Astrocyte of the cerebellum (primary cell): ENCODE measurements at places on chromosomes 3 and 15.

DNA sequence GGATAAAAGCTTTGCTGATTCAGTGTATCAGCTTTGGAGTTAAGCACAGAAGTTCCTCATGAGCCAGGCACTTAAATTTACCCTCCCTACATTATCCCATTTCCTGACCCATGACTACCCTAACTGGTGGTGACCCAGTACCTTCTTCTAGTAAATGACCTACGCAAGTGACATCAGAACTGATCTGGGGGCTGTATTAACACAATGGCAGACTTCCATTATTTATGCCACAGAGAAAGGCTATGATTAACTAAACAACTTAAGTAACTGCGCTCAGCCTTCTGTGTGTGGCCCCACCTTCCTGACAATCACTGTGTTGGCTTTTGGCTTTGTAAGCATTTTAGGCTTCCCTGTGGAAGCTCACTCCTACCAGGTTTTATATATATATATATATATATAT, 1.9 kb downstream of the MB21D2 start:
- DNase-seq, result no peak

GRCh38 chr15:98422130-98422478, 226.2 kb upstream of the IGF1R start:
- no peak for DNase-seq

- DNase-seq, result no peak
Observed at GRCh38 chr15:60259469-60259868, 138.3 kb downstream of the ANXA2 start.

GRCh38 chr15:82158811-82159210, 103.7 kb downstream of the EFL1 start:
- DNase-seq, result no peak

DNA sequence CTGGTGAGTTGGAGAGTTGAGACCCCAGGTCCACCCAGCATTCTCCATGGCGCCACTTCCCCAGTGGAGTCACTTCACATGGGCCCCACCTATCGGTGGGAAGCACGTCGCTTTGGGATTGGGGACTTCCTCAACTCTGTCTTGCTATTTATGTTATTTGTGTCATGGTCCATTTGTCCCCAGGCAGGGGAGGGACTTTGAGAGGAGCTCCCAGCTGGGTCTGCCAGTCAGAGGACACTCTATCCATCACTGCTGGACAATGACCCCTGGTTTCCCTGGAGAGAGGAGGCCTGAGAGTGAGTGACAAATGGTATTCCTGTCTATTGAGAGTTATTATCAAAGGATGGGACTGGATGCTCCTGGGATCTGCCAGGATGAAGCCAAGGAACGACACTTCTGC, 127.6 kb downstream of the RAB11A start:
- DNase-seq, result no peak

DNA sequence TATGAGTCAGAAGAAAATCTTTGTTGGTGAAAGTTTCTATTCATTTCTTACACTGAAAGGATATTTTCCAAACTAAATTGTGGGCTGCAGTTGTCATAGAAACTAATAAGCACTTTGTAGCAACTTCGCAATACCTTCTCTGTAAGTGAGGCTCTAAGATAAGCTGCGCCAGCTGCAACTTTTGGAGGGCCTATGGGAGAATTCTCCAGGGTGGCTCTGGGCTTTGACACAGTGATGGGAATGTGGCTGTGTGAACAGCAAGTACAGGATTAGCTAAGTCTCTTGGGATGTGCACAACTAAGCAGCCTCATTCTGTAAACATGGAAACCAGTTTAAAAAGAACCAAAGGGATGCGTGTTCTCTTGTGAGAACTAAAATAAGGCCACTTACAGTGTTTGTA, 124.6 kb upstream of the SGO1 start:
- no peak for DNase-seq

- no peak for DNase-seq
Observed at GRCh38 chr15:60652870-60653269, 173.9 kb upstream of the ICE2 start.

DNA sequence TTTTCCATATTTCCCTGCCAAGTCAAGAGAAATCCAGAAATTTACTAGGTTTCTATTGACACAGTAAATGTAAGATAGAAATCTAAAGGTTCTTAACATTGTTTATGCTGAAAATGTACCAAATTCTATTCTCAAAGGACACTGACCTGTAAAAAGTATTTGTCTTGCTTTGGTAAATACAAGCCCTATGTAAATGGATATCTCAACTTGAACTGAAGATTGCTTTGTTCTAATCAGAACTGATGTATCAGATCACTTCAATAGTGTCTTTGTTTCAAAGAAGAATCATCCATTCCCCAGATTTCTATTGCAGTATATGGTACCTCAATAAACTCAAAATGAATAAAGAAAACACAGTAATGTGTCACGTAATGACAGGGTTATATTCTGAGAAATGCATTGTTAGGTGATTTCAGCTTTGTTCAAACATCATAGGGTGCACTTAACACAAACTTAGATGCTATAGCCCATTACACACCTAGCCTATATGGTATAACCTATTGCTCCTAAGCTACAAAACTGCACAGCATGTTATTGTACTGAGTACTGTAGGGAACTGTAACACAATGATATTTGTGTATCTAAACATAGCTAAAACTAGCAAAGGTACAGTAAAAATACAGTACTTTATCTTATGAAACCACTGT, 143.5 kb upstream of the NECTIN3 start:
- DNase-seq, result no peak

DNA sequence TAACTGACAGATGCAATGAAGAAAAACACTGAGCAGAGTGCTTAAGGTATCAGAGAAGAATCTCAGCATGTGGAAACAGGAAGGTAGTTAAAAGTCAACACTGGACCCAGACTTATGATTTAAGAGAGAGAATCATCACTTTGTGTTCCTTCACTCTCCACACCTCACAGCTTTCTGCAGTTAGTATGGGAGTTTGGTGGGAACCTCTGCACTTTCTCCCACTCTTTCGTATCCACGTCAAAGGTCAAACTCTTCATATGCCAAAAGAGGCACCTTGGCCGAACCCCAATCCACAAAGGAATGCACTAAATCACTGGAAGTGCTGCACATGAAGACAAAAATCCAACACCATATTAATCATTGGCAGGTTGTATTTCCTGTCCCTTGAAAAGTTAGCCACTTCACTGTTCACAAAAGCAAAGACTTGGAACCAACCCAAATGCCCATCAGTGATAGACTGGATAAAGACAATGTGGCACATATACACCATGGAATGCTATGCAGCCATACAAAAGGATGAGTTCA, 361.2 kb downstream of the MAGI1 start:
- DNase-seq, result no peak

GRCh38 chr15:96336108-96336595, 5.7 kb downstream of the NR2F2 start:
- DNase-seq, result no peak

DNA sequence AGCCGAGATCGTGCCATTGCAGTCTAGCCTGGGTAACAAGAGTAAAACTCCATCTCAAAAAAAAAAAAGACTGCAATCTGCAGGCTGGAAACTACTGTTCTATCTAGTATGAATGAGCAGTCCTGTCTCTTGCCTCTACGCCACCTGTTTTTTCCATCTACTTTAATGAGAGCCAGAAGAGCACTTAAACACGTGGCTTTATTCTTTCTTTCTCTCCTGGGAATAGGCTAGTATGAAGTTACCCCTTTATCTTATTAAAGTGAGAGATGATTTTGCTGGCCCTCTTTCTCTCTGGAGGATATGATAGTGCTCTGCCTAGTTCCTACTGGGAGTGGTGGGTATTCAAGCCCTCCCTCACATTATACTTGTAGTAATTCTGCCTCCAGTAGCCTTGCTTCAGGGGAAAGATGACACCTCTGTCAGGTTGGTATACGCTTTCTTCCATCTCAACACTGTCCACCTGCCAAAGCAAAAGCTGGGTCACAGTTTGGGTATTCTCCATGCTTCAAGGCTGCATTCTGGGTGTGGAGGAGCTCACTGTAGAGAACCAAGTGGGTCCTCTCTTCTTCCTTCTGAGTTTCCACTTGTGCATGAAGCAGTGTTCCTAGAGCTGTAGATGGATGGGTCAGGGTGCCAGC, 17.8 kb downstream of the MAPKBP1 start:
- DNase-seq, result no peak

GRCh38 chr15:71747128-71748083, 62.9 kb upstream of the NR2E3 start:
- DNase-seq, result peak; percentile 26
